ENCODE measurements at places on chromosomes 7 and 10.

- no peak for DNase-seq
Measured at GRCh38 chr10:34254596-34254995, 560.5 kb downstream of the PARD3 start.

DNA sequence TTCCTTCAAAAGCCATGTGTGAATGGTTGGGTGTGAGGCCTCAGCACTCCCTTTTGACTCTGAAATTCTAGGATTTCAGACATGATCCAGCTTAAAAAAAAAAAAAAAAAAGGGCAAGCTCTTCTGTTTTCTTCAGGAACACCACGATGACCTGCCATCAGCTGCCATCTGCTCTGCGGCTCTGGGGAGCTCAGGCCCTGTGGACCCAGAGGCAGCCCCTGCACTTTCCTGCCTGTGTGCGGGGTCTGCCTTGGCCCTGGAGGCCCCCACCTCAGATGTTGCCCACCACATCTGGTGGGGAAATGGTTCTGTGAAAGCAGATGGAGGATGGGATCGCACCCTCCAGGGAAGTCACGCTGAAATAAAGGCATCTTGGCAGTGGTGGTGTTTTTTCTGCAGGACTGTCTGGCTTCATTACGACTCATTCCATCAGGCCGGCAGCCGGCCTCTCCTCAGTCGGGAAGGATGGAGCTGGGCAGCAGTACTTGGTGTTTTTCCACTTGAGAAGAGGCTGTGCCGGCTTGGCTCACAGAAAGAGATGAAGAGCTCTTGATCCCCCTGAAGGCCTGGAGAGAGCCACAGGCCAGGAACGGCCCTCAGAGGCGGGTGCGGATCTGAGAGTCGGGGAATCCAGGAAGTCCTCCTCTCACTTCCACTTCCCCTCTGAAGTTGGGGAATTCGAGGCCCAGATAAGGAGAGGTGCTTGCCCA is 66.1 kb upstream of the AQP1 start:
- DNase-seq, result peak; percentile 45

DNA sequence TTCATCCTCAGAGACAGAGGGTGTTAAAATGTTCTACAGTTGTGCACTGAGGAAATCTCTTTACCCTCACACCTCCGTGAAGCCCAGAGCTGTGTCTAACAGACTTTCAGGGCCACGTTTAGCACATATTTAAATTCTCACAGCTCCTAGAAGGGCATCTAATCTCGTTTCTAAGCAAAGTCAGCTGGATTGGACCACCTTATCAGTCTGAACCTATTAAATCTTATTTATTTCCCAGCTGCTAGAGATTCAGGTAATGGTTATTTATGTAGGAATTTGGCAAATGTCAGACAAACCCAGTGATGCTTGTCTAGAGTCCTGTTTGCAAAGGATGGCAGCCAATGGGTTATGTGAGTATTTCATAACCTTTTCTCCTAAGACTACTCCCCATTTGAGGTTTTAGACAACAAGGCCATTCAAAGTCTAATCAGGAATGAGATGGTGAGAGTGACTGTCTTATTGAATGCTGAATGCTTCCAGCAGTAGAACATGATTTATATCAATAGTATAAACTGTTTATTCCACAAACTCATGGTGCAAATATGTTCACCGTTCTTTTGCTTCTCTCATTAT is 54.8 kb upstream of the EXOC4 start:
- DNase-seq, result no peak

- no peak for DNase-seq
Measured at GRCh38 chr7:5629941-5630340, 151.5 kb downstream of the RNF216 start.

DNA sequence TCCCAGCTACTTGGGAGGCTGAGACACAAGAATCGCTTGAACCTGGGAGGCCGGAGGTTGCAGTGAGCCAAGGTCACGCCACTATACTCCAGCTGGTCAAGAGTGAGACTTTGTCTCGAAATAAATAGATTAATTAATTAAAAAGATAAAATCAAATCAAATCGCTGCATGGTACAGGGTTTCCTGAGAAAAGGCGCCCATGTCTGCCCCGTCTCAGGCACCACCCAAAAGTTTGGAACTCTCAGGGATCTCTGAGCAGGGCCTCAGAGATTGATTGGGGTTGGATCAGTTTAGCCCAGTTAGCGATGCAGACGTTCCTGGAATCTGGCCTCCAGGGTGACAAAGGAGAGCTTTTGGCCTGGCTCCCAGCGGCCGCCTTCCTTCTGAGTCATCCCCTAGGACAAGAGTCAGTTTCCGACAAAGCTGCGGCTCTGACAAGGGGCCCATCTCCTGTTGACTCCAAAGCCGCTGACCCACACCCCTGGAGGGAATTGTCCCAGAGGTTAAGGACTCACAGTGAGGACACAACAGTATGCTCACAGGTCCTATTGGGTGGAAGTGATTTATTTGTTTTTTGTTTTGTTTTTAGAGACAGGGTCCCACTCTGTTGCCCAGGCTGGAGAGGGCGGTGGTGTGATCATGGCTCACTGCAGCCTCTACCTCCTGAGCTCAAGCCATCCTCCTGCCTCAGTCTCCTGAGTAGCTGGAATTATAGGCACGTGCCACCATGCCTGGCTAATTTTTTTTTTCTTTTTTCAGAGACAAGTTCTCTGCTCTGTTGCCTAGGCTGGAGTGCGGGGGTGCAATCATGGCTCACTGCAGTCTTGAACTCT is 6.8 kb downstream of the ORAI2 start:
- DNase-seq, result no peak

- DNase-seq, result no peak
Measured at GRCh38 chr7:44486001-44486400, 4.5 kb downstream of the NUDCD3 start.

- no peak for DNase-seq
Measured at GRCh38 chr7:110205899-110206298, 885.0 kb upstream of the LRRN3 start.

GRCh38 chr7:19964246-19964645 is 190.8 kb upstream of the TMEM196 start:
- no peak for DNase-seq

GRCh38 chr7:147858421-147858820 is 732.1 kb upstream of the C7orf33 start:
- no peak for DNase-seq

GRCh38 chr10:99339077-99339476 is 9.9 kb downstream of the CNNM1 start:
- DNase-seq, result no peak

GRCh38 chr10:110486680-110487410 is 10.9 kb upstream of the DUSP5 start:
- DNase-seq, result no peak

GRCh38 chr10:71040343-71040742 is 152.0 kb upstream of the PCBD1 start:
- DNase-seq, result no peak

GRCh38 chr10:113802997-113803396 is 50.9 kb downstream of the DCLRE1A start:
- DNase-seq, result no peak

DNA sequence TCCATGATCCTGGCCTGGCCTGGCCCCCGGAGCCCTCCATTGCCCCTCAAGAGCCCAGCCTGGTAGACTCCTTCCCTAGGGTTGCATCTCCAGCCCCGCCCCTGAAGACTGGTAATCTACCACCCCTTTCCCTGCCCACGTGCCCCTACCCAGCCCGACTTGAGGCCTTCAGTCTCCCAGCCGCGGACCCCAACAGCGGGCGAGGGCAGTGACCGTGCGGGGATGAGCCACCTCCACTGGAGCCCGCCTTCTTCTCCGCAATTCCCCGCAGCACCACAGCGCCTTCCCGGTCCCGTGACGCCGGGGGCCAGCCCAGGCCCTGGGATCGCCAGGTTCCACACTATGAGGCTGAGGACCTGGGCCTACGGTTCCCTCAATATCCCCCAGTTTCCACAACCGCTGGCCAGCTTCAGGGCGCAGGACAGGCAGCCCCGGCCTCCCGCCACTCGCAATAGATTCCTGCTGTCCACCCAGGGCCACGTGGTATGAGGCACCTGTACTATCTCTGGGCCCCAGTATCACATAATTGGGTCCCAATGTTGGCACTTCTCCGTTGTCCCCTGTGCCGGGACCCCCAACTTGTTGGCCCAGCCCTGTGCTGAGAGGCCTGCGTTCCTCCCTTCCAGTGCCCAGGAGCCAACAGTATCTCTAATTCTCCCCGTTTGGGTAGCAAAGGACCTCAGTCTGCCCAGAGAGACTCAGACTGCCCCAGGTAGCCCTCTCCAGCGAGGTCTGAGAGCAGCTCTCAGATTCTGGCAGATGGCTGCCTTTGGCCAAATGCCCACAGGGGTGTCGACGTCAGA is 1.1 kb upstream of the GPRIN2 start:
- DNase-seq, result no peak

- DNase-seq, result no peak
Measured at GRCh38 chr7:88866265-88866863, 70.8 kb upstream of the TEX47 start.

GRCh38 chr7:81743665-81744064 is 26.2 kb downstream of the HGF start:
- DNase-seq, result no peak

DNA sequence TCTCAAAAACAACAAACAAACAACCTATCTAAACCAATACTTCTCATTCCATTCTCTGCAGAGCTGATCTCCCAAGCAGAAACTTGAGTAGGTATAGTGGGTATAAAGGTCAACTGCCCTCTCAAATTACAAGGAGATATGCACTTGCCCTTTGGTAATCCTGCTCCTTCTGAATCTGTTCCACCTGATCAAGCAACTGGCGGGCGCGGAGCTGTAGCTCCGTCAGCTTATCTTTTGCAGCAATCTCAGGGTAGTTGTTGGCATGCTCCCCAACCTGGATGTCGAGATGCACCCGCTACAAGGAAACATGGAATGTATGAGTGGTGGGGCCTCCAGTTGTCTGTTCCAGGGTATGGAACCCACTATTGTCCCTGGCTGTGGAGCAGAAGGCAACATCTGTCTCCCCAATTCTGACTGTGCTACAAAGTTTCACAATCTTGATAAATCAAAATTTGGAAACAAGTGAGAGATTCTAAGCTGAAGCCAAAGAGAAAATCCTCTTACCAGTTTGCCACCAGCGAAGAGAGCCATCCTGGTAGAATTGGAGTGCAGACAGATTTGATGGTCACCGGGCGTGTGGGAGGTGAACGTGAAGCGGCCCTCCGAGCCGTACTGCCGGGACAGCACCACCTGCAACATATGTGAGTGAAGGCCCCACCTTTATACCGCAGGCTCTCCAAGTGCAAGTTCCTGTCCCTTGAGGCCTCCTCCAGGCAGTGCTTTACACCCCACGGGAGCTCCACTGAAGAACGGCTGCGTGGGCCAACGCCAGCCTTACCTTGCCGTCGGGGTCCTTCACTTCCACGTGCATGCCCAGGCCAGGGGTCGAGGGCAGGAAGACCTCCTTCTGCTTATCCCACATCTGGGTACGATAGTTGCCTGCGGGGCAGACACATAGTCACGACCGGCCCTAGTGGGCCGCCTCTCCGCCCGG is 819 bp downstream of the TMED4 start:
- DNase-seq, result peak; percentile 24

GRCh38 chr10:58143944-58144343 is 123.8 kb downstream of the IPMK start:
- DNase-seq, result no peak

DNA sequence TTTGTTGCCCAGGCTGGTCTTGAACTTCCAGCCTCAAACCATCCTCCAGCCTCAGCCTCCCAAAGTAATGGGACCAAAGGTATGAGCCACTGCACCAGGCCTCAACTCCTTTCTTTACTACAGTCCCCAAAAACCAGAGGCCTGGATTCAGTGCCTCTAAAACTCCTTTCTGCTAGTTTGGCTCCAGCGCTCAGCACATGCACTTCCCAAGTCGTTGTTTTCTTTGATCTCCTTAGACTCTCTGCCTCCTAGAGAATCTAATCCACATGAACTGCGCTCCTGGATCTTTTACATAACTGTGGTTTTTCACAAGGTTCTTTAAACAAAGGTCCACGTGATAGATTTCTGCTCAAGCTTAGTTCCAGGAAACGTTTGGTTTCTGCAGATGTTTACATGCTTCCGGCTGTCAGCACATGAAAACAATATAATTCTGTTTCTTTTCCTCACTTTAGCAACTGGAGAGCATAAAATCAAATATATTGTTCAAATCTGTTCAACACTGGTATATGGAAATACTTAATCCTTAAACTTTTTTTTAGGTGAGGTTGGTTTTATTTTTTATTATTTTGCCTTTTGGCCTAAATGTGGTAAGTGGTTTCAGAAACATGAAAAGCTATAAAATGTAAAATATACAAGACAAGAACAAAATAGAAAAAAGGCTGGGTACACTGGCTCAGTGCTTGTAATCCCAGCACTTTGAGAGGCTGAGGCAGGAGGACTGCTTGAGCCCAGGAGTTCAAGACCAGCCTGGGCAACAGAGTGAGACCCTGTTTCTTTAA is 270.5 kb upstream of the MKLN1 start:
- no peak for DNase-seq

- no peak for DNase-seq
Measured at GRCh38 chr7:134029743-134030142, 97.4 kb upstream of the LRGUK start.

DNA sequence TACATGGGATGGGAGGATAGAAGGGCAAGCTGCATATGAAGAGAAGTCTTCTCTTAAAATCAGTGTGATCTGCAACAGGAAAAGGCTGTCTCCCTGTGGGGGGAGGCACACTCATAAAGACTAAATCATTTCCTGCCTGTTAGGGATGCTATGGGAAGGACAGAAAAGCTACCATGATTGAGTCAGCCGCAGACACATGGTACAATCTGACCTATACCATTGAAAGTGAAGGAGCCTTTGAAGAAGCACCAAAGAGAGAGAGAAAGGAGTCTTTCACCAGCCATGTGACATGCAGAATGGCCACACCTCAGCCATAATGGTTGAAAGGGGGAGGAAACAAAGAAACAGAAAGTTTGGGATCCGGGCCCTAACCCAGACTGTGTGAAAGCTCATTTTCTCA is 29.1 kb downstream of the NUDCD3 start:
- no peak for DNase-seq

- no peak for DNase-seq
Measured at GRCh38 chr7:155594961-155595366, 48.6 kb upstream of the CNPY1 start.

GRCh38 chr10:26914898-26915297 is 54.1 kb upstream of the ABI1 start:
- DNase-seq, result no peak

DNA sequence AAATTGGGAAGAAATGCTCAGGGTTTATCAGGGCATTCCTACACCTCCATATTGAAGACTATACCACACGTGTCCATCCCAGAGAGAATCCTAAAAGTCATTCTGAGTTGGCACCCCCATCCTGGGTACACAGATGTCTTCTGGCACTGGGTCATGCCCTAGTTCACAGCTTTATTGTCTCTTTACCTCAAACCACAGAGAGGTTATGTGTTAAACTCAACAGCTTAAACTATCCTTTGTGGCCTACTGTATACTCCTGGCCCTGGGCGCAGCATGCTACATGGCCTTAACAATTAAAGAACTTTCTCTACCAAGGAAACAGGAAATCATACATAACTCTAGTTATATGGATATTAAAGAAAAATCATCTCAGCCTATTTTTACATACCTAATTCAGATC is 115.6 kb upstream of the SEM1 start:
- no peak for DNase-seq

DNA sequence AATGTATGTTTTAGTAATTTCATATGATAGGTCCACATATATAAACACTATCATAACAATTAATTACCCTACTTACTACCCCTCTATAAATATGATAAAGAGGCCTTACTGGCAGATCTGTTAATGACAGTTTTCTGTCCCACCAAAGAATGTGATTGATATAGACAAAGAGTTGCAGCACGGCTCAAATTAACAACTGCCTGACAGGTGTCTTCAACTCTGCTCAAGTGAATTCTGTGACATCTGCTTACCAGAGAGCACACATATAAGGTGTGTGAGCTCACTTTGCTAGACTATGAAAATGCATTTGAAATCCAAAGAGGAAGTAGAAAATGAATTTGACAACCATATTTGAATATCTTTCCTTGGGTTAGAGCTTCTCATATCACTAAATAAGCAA is 36.6 kb downstream of the CACNA2D1 start:
- no peak for DNase-seq

Measured in NCI-H510A treated with DMSO at 0.1 percent for 48 hours (cell line).